ENCODE measurements at places on chromosomes 11 and 22. TPM values are rescaled to one million over a fixed set of nuclear protein-coding genes. Genes with fewer than 3 reads are reported as not detected.

DNA sequence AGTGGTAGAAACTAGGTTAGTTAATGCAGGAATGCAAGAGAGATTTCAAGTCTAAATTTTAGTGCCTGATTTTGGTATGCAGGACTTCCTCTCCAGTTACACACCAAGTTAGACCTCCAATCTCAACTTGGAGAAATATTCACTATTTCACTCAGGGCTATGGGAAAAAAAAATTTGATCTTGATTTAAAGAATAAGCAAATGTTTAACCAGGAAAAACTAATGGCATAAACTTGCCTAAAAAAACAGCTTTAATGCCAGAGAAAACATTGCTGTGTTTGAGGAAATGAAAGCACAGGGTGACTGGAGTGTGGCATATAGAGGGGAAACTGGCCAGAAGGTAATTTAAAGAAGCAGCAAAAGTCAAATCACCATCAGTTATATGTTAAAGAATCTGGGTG, 575.4 kb upstream of the LRRC4C start:
- no peak for DNase-seq

- DNase-seq = no peak
These were observed 44.7 kb upstream of the MTMR2 start for GRCh38 chr11:95968585-95968984.

DNA sequence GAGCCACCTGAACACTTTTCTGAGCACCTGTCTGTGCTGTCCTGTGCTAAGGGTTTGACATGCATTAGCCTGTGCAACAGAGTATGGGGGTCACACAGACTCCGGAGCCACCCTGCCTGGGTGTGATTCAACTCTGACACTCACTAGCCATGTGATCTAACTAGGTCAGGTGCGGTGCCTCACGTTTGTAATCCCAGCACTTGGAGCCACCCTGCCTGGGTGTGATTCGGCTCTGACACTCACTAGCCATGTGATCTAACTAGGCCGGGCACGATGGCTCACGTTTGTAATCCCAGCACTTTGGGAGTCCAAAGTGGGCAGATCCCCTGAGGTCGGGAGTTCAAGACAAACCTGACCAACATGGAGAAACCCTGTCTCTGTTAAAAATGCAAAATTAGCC, 11.4 kb downstream of the UBE2L6 start:
- no peak for DNase-seq

GRCh38 chr11:39102236-39102635, 2357.2 kb downstream of the LRRC4C start:
- no peak for DNase-seq

GRCh38 chr22:36900225-36900624, 13.2 kb upstream of the CSF2RB start:
- no peak for DNase-seq

- peak; percentile 89 for DNase-seq
These were observed 5.2 kb downstream of the USP2 start for GRCh38 chr11:119376197-119376847.

GRCh38 chr11:102534261-102534872, 3.8 kb upstream of the MMP7 start:
- no peak for DNase-seq

Gene KCNQ1OT1
- polyA plus RNA-seq = 0.02 TPM

Gene TECTA
- 1.1 TPM for polyA plus RNA-seq

Gene PARVB
- 19.7 TPM for polyA plus RNA-seq

Gene KRTAP5-9
- not detected for polyA plus RNA-seq

GRCh38 chr11:14898355-14898754, 6.3 kb upstream of the CYP2R1 start:
- DNase-seq = no peak

Gene TRIM48
- not detected for polyA plus RNA-seq

DNA sequence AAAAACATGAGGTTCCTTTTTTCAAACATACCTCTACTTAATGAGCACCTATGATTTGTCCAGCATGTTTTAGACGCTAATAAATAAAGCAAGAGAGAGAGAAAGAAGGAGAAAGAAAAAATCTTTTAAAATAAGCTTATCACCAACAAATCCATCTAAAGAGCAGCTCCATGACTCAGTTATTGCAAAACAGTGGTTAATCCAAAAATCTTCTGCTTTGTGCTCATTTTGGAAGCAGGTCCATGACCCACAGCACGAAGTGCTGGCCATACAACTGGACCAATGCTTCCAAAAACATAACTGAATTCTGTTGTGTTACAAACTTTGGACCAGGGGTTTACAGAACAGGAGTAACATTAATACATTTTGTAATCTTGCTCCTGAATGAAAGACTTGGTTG, 696.6 kb downstream of the KCNA4 start:
- DNase-seq = no peak

Gene MIOX
- polyA plus RNA-seq = 0.61 TPM

- no peak for DNase-seq
These were observed 174.4 kb downstream of the MAML2 start for GRCh38 chr11:96168623-96169022.

GRCh38 chr11:36122671-36123070, 166.6 kb downstream of the COMMD9 start:
- no peak for DNase-seq

DNA sequence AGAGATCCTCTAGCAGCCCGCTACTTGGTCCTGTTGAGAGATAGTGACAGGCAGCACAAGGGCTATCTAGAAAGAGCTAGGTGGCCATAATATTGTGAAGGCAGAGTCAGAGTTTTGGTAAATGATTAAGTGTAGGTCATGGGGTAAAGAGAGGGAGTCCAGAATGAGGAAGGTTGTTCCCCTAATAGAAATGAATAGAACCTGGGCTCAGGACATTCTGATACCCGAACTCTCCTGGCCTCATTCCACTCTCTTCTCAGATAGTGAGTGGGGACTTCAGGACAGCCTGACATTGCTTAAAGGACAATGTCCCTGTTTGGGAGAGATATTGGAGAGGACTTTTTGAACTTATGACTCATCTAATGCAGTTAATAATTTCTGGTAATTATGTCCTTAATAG, 20.6 kb downstream of the SLC5A1 start:
- no peak for DNase-seq

Gene CCDC157
- polyA plus RNA-seq = 5.1 TPM

- DNase-seq = no peak
These were observed 3.3 kb upstream of the PDXP start for GRCh38 chr22:37655252-37655563.

DNA sequence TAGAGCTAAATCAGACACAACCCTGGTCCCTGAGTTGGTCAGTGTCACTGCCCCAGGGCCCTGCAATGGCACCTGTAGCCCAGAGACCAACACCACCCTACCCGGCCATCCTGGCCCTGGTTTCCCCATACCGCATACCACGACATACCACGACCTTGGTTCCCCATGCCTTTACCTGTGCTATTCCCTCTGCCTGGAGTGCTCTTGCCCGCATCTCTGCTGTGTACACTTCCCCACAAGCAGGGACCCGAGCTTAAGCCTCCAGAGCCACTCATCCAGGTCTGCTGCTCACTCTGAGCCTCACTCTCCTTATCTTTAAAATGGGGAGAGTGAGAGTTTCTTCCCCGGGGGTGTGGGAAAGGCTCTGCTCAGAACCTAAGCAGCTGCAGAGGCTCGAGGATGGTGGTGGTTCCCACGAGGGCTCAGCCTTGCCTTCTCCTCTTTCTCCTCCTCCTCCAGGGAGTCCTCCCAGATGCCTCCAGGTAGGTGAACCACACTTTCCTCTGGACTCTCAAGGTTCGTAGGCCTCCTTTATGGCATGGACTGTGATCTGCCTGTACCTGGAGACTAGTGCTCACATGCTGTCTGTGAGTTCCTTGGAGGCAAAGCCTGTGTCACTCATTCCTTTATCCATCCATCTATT, 48.1 kb downstream of the WNT7B start:
- no peak for DNase-seq

Gene APOBEC3B
- 49.9 TPM for polyA plus RNA-seq
